ENCODE measurements at places on chromosomes 16 and 17.

- DNase-seq: no peak
These were observed 118.5 kb downstream of the C16orf78 start for GRCh38 chr16:49491771-49492761.

DNA sequence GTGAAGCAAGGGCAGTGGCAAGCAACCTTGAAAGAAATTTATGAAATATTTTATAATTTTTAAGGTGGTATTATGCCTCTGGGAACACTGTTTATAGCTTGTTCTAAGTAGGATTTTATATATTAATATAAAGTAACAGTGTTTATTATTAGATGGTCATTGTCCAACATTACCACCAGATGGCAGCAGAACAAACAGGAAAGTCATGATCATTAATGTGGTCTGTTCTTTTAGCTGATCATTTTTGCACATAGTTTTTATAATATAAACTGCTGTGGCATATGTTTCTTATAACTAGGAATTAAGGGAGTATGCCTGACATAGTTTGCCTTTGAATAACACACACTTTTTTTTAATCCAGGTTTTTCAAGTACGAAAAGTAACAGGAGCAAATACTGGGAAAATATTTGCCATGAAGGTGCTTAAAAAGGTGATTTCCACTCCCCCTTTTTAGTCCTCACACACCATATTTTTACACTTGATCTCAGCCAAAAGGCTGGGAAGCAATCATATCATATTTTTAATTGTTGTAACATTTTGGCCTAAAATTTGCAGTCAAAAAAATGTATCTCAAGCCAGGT is 21.4 kb downstream of the RPS6KB1 start:
- DNase-seq: peak; percentile 8

DNA sequence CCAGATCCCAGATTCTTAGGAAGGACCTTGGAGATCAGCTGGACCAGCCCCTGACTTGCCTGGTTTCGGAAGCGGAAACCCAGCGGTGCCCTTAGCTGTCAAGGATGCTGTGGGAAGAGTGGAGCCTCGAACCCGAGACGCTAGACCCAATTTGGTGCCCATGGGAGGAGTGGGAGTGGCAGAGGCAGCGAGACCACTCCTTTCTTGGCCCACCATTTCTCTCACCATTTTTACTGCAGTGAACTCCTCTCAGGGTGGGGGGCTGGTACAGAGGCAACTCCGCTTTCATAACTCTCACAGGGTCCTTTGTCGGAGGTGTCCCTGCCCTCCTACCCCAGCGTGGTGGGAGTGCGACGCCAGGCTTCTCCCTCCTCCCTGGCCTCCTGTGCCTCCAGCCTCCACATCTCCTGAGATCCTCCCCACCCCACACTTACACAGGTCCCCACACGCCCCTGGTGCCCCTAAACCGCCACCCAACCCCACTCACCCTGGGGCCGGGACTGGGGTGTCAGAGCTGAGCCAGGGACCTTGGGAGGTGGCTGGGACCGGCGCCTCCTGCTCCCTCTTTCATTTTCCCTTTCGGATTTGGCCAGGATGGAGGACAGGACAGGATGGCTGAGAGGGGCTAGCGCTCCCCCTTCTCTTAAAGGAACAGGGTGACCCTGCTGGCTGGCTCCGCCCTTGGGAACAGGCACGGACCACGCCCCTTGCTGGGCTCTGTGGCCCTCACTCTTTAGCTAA is at the start of gene GJD3:
Gene GJD3, minus strand, starts transcription at position 617 of the 741 bp plus-strand sequence. CDS start 922 bp downstream, outside the sequence.
- no peak for DNase-seq

GRCh38 chr17:28416703-28417311 is 10.8 kb upstream of the SLC46A1 start:
- peak; percentile 62 for DNase-seq

GRCh38 chr17:6940186-6940649 is 55.6 kb upstream of the ALOX12 start:
- peak; percentile 36 for DNase-seq

DNA sequence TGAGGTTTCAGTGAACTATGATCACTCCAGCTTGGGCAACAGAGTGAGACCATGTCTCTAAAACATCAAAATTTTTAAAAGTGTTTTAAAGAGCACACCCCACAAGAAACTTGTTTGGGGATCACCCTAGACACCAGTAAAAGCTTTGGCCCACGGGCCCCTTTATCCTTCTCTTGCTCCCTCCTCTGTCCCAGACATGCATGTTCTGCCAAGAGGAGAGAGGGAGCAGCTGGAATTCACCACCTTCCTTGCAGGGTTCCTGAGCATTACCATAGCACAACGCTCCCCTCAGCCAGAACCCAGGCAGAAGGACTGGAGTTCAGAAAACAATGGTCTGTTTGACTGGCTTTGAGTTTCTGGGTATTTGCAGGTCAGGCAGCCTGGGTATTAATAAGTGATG is 214.3 kb upstream of the CDH5 start:
- no peak for DNase-seq

DNA sequence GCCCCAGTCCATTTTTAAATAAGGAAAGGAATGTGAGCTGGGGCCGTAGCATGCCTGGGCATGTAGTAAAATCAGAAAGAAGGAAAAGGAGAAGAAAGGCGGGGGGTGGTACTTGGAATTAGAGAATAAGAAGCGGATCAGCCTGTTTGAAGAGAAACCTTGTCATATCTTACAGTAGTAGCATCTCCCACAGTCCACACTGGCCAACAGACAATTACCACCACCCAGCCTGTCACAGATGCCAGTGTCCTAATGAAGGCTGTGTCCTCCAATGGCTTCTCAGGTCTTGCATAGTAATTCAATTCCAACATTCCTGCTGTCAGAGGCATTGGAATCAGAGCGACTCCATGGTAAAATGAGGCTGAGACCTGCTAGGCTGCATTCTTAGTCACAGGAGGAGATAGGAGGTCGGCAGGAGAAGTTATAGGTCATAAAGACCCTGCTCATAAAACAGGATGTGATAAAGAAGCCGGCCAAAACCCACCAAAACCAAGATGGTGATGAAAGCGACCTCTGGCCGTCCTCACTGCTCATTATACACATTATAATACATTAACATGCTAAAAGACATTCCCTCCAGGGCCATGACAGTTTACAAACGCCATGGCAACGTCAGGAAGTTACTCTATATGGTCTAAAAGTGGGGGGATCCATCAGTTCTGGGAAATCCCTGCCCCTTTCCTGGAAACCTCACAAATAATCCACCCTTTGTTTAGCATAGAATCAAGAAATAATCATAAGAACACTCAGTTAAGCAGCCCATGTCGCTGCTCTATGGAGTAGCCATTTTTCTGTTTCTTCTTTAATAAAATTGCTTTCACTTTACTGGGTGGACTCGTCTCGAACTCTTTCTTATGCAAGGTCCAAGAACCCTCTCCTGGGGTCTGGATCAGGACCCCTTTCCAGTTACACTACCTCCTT is 9.6 kb upstream of the AKAP10 start:
- no peak for DNase-seq

- no peak for DNase-seq
These were observed 2.5 kb upstream of the CCL2 start for GRCh38 chr17:34252444-34253138.

- DNase-seq: no peak
These were observed 36.2 kb upstream of the MEOX1 start for GRCh38 chr17:43697937-43698336.

- no peak for DNase-seq
These were observed 12.6 kb upstream of the PYDC1 start for GRCh38 chr16:31229501-31229900.

- DNase-seq: peak; percentile 66
These were observed 1.4 kb downstream of the MSL1 start for GRCh38 chr17:40122999-40123810.

DNA sequence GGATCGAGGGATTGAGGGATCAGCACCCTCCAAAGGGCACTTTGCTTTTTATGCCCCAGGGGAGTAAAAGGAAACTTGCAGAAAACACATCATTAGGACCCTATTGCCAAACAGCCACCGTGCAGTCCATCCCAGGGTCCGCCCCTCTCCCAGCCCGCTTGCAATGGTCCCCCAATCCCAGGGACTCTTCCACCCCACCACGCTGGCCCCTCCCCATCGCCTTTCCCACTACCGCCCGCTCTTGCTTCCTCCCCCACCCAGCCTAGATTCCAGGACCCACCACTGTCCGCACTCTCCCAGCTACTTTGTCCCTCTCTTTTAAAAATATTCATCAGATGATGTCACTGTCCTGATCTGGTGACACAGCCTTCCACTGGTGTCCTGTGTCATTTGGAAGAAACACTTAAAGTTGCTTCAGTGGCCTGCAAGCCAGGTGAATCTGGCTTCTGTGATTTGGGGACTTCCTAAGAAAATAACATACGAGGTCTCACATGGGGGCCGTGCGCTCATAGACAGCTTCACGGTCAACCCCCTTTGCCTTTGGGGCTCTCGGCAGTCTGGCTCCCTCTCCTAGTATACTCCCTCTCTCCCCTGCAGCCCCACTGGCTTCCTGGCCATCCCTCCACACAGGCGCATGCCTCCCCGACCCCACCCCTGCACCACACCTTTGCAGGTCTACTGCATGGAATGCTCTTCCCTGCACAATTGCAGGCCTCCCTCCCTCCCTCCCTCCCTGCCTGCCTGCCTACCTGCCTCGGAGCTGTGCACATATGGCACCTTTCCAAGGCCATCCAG is 127.9 kb downstream of the RBFOX3 start:
- no peak for DNase-seq

DNA sequence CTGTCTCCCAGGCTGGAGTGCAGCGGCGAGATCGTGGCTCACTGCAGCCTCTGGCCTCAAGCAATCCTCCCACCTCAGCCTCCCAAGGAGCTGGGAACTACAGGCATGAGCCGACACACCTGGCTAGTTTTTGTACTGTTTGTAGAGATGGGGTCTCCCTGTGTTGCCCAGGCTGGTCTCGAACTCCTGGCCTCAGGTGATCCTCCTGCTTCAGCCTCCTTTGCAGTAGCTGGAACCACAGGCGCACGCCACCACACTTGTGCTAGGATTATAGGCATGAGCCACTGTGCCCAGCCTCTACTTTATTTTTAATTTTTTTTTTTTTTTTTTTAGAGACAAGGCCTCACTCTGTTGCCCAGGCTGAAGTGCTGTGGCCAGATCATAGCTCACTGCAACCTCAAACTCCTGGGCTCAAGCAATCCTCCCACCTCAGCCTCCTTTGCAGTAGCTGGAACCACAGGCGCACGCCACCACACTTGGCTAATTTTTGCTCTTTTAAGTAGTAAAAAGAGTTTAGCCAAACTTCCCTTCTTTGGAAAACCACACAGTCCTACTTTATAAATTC is 4.4 kb downstream of the NTAN1 start:
- no peak for DNase-seq

- no peak for DNase-seq
These were observed 74.2 kb downstream of the BCAS3 start for GRCh38 chr17:60751884-60752283.

- DNase-seq: no peak
These were observed 41.7 kb downstream of the TIMM22 start for GRCh38 chr17:1038459-1039122.

DNA sequence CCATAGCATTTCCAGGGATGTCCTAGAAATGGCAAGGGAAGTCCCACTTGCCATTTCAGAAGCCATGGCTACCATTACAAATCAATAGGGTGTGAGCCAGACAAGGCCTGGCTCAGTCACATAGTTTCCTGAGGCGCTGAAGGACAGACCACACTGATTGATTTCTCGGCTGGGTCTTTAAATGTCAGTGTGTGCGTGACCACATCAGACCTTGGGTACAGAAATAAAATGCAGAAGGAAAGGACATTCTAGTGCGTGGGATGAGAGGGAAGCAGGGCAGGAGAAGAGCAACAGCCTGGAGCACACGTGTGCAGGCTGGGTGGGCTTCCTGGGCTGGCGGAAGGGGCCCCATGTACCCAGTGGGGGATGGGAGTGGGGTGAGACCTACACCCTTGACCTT is 58.7 kb upstream of the LYRM9 start:
- DNase-seq: no peak

DNA sequence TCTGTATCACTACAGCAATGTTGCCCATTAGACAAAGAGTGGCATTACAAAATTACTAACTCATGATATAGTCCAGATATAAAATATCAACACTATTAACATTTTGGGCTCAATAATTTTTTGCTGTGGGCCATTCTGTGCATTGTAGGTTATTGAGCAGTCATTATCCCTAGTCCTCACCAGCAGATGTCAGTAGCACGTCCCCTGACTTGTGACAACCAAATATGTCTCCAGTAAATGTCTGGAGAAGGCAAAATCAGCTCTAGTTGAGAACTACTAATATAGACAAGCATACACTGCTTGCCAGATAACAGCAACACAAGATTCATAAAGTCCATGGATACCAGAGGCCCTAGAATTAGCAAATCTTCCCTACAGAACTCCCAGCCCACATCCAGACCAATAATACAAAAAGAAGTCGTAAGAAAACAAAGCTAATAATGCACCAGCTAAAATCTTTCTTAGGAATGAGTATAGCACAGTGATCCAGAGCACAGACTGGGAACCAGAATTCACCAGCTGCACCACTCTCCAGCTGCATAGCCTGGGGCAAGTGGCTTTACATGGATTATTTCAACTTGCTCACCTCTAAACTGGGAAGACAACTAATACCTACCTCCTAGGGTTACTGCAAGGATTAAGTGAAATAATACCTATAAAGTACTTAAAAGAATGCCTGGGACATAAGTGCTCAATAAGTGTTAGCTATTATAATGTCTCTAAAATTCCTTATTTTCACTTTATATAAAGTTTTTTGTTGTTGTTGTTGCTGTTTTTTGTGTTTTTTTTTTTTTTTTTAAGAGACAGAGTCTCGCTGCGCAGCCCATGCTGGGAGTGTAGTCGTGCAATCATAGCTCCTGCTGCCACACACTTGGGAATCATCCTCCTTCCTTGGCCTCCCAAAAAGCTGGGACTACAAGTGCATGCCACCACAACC is 23.7 kb downstream of the HELZ start:
- peak; percentile 43 for DNase-seq

GRCh38 chr16:48479329-48479728 is 94.1 kb upstream of the SIAH1 start:
- DNase-seq: no peak

DNA sequence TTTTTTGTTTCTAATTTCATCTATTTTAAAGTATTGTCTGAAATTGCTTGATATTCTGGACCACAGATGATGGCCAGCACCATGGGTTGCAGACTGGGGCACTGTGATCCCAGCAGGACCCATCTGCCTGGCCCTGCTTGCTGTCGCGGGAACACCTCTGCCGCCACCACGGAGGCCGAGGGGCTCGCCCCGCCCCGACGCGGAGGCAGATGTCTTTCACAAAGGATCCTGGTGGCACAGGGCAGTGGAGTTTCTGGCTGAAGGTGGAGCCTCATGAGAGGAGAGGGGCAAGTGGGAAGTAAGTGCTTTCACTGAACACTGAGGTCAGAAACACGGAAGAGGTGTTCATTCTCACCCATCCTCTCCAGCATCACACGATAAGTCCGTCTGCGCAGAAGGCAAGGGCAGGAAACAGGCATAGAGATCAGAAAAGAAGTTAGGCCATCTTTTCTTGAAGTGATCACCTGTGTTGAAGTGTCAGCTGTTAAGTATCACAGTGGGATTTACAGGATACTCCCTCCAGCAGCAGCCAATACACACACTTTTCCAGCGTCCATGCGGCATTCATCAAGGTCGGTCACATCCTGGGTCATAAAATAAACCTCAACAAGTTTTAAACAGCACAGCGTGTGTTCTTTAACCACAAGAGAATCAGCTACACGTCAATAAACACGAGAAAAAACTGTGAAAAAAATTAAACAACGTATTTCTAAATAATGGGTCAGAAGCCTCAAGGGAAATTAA is 194.5 kb downstream of the RPTOR start:
- DNase-seq: no peak
